ENCODE measurements at places on chromosomes 6 and 20.

DNA sequence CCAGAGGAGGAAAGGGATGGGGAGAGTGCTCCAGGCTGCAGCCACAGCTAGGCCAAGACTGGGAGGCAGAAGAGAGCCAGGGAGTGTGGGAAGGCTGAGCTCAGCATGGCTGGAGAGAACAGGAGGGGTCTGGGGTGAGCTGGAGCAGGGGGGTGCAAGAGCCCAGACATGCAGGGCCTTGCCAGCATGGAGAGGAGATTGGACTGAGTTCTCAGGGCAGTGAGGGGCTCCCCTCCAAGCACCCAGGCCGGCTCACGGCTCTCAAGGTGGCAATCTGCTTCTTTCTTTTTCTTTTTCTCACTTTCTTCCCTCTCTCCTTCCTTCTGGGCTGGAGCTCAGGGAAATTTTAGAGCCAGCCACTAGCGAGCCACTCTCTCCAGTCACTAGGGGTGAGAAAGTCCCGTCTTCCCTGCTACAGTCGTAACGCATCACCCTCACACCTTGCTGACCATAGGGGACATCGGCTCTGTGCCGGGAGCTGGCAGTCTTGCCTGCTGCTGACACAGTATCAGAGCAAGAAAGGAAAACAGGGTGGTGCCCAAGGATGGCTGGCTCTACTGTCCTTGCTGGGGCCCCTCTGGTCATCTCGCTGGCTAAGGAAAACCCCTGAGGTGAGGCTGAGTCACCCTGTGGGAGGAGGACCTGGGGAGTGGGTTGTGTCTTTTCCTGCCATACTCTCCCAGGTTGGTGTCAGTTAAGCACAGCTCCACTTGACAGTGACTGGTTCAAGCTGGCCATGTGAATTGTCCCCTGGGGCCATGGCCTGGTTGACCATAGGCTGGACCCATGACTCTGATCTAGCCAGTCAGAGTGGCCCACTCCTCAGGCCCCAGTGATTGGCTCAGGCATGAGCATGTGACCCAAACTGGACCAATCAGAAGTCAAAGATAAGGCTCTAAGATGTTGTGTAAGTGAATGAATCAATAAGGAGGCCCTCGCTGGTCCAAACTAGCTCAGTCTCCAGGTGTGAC, 135.1 kb upstream of the PMEPA1 start:
- no peak for DNase-seq

DNA sequence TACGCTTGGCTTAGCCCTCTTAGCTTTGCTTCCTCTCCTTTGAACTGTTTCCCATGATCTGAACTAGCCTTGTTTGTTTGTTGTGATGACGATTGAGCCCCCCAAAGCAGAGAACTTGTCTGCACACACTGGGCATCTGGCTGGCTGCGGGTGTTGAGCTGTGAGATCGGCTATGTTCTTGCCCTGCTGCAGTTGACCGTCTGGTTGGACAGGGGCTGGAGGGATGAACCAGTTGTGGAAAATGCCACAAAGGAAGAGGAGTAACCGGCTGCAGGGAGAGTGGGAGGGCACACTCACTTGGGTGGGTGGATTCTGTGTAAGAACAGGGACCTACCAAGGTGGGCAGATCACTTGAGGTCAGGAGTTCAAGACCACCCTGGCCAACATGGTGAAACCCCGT, 12.4 kb upstream of the RSPO4 start:
- no peak for DNase-seq

- no peak for DNase-seq
Observed at GRCh38 chr20:3047486-3048419, 1.9 kb downstream of the MRPS26 start.

DNA sequence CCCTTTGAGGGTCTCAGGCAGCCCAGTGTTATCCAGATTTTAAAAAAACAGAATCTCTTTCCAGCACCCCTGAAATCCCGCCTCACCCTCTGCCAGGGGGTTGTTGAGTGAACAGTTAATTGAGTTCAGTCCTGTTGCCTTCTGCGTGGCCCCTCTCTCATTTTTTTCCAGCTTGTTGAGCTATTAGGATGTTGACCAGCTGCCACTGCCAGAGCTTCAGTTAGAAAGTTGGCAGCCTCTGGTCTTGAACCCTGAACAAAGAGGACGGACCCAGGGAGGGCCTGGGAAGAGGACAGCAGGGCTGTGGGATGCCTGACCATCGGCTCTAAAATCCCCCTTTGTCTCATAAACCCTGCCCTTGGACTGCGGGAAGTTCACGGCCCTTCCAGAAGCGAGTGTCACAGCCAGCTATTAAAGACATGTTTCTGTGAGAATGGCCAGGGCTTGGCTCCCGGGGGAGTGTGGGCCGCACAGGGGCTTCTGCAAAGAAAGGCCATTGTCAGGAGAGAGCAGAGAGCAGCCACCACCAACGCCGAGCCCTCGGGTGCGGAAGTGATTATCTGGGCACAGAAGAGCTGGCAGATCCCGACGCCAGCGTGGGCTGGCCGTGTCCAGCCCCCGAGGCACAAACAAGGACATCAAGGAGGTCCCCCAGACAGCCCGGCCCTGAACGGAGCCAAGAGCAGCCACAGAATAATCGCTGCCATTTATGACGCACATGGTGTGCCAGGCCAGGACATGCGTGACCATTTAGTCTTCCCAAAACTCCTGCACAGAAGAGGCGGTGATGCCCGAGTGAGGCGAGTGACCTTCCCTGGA, 189.0 kb downstream of the ANKRD60 start:
- DNase-seq, result no peak

GRCh38 chr6:57342148-57342669, 24.8 kb downstream of the PRIM2 start:
- no peak for DNase-seq

- no peak for DNase-seq
Observed at GRCh38 chr6:84791233-84791632, 26.8 kb upstream of the TBX18 start.

GRCh38 chr20:4135385-4136077, 120.2 kb upstream of the RNF24 start:
- no peak for DNase-seq

DNA sequence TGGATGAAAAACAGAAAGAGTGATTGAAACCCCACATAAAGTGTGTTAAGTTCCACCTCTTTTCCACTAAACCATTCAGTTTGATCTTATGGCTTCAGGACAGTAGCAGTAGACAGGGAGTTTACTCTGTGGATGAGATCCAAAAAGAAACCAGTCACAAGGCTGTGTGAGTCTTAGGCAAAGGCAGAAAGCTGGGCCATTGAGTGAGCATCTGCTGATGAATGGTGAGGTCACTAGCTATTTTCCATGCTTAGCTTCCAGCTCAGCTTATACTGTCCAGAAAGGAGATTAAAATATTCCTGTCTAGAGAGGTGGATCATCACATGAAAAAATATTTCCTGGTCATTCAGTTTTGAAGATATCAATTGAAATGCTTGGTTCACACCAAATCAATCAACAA, 1643.9 kb downstream of the HACE1 start:
- DNase-seq, result no peak

GRCh38 chr6:64230530-64230929, 594.9 kb downstream of the PHF3 start:
- DNase-seq, result no peak

DNA sequence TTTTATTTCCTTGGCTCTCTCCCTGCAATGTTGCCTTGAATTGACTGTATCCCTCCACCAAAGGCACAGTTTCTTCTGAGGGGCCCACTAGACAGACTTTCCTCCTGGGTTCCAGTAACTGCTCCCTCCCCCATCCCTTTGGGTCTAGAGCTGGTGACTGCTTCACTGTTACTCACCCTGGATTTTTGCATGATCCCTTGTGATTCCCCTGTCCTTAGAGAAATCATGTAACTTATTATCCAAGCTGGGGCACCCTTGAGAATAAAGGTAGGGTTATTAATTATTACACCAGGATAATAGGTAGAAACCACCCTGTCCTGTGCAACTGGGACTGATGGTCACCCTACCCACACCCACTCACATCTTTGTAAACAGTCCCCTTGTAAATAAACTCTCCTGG, 67.5 kb upstream of the FYN start:
- DNase-seq, result no peak

DNA sequence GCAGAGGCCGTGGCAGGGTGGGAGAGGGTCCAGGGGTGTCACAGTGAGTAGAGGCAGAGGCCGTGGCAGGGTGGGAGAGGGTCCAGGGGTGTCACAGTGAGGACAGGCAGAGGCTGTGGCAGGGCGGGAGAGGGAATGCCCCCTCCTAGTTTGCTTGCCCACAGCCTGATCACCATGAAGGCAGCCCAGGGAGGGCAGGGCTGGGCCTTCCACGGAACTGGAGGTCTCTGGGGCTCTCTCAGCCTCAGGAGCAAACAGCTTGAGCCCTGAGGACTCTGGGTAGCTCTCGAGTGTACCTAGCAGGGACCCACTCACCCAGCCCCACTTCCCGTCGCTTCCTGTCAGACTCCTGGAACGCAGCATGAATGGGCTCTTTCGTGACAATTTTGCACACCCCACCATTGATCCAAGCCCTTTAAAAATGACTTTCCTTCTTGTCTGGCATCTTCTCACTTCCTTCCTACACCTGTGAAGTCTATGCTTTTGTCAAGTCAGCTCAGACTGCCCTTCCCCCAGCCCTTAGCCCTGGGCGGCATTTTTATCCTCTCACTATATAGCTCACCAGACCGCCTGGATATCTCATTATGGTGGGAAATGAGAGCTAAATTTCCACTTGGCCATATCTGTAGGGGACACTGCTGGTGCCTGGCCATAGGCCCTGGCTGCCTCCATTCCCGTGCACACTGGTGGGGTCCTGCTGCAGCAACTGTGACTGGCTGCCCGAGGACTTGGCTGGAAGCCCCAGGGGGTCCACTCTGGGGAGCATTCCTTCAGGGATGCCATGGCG, 140.3 kb downstream of the CDC5L start:
- no peak for DNase-seq

DNA sequence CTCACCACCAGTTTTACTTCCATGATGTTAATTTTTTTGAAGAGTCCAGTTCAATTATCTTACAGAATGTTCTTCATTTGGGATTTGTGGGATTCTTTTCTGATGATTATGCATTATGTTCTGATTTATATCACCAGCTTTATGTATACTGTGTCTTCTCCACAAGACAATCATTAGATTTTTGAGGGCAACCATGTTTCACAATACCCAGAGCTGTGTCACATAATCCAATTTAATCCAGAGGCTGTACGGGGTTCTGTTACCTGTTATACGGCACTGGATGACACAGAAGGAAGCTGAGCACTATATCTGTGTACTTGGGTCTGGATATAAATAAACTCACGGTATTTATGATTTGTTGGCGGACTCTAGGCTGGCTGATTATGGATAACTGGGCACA, 41.6 kb upstream of the RPN2 start:
- no peak for DNase-seq

DNA sequence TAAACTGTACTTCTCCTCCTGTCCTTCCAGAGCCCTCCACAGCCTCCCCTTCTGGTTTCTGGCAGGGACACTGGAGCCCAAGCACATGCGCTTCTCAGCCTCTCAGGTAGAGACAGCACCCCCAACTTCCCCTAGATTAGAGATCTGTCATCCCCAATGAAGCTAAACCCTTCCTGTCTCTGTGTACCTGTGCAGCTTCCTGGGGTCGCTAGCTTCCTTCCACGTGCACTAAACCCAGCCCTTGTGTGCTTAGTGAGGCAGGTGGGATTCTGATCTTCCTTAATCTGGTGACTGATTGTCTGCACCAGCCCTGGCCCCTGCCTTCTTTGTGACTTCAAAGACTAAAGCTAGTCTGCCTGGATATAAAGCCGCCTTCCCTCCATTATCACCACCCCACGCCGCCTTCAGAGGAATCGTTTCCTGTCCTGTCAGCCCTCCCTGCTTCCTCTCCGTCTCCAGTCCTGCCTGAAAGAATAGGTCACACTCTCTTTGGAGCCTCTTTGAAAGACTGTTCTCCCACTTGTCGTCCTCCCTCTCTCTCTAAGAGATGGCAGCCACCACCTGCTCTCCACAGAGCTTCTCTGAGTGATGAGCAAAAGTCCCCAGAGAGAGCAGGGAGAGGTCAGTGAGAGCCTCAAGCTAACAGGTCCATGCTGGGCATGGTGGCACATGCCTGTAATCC, 27.5 kb downstream of the CAPN11 start:
- DNase-seq, result no peak

- no peak for DNase-seq
Observed at GRCh38 chr6:12459945-12460661, 169.9 kb downstream of the EDN1 start.

- no peak for DNase-seq
Observed at GRCh38 chr20:57749131-57749690, 39.4 kb upstream of the PMEPA1 start.

GRCh38 chr20:9514461-9515213, at the start of gene LAMP5:
LAMP5 (plus strand) TSS chr20:9514590; CDS start chr20:9514853, 263 bp downstream.
- no peak for DNase-seq

GRCh38 chr20:39849664-39850063, 839.4 kb downstream of the MAFB start:
- DNase-seq, result no peak

DNA sequence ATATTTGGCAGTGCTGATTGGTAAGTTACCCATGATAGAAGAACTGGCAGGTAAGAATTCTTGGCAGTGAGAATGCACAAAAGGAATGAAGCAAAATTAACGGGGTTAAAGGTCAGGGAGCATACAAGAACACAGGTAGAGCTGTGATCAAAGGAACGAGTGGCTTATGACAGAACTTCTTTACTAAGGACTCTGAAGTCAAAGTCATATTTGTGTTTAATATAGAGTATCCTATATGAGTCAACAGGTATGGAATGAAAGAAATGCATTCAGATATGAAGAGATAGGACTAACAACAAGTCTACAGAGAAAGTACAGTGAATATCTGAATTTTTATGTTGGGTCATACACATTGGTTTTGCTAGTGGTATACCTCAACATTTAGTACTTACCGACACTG, 209.0 kb upstream of the CITED2 start:
- no peak for DNase-seq

GRCh38 chr6:125950293-125950692, 6.3 kb upstream of the HINT3 start:
- DNase-seq, result no peak

DNA sequence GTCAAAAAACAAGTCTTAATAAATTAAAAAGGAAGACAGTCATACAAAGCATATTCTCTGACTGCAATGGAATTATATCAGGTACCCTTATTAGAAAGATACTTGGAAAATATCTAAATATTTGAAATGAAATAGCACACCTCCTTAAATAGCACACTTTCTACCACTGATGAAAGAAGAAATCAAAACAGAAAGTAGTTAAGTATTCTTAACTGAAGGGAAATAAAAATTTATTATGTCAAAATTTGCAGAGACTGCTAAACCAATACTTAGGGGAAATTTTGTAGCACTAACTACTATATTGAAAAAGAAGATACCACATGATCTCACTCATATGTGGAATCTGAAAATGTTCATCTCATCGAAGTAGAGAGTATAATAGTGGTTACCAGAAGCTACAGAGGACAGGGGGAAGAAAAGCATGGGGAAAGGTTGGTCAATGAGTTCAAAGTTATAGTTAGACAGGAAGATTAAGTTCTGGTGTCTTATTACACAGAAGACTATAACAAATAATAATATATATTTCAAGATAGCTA, 112.2 kb downstream of the ASCC3 start:
- DNase-seq, result no peak

DNA sequence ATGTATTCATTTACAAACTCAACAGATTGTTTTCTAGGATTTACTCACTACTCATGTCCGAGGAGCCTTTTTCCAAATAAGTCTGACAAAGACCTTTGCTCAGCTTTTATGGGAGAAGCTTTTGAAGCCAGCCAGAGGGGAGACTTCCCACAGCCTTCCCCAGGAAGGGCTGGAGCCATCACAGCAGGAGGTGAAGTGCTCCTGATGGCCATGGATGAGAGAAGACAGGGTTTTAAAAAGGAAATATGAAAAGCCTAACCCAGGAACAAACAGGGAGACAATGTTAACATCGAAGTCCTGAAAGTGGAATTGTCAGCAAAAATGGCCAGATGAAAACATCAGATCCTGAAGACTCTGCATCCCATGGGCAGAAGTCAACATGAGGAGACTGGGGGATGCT, 11.6 kb upstream of the TAGAP start:
- DNase-seq, result no peak

Measured in left renal cortex interstitium (tissue), 4 donors.